Activated CD4-positive, alpha-beta memory T cell treated with anti-CD3 and anti-CD28 coated beads, Interleukin-2, amount 10 ng/mL, durations not matched to agents 7 days and 5 days (primary cell): ENCODE measurements at places on chromosomes 3 and 15. TPM values are rescaled to one million over a fixed set of nuclear protein-coding genes. Genes with fewer than 3 reads are reported as not detected.

DNA sequence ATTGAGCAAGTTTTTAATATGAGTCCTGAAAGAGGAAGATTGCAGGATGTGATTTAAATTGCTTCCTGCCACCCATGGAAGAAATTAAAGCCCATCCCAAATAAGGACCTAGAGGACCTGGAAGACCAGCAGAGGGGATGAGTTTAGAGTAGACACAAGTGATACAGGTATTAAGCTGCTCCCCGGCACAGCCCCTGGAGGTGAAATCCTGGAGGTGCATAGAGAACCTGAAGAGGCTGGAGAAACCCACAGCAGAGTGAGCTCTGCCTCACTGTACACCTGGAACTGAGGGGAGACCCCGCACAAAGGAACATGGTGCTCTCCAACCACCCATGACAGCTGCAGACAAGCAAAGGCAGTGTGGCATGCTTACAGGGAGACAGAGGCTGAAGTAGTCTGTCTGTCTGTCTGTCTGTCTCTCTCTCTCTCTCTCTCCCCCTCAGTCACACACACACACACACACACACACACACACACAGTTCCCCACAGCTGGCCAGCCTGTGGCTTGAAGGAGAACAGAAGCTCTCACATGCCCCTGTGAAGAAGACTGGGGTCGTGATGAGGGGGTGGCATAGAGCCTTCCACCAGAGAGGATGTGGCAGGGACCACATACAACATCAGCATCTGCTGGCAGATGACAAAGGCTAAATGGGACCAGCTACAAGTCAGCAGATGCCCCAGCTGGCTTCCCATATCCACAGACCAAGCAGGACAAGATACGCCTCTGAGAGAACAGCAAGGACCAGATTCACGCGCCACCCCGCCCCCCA is 38.1 kb downstream of the FSIP1 start:
- DNase-seq = no peak

DNA sequence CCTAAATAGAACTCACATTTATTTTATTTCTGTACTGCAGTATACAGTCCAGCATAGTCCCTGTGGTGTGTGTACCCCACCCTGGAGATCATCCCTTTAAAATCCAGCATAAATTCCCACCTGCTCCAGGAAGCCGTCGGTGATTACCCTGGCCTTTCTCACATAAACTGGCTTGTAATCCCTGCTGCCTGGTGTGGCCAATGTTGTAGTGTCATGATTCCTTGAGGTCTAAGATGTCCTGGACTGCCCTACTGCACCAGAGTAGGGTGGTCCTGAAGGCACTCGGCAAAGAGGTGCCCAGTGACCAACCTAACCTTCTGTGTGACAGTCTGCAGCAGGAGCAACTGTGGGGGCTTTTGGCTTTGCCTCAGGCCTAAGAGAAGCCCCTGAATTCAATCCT is 58.9 kb downstream of the ITGA11 start:
- DNase-seq = no peak

DNA sequence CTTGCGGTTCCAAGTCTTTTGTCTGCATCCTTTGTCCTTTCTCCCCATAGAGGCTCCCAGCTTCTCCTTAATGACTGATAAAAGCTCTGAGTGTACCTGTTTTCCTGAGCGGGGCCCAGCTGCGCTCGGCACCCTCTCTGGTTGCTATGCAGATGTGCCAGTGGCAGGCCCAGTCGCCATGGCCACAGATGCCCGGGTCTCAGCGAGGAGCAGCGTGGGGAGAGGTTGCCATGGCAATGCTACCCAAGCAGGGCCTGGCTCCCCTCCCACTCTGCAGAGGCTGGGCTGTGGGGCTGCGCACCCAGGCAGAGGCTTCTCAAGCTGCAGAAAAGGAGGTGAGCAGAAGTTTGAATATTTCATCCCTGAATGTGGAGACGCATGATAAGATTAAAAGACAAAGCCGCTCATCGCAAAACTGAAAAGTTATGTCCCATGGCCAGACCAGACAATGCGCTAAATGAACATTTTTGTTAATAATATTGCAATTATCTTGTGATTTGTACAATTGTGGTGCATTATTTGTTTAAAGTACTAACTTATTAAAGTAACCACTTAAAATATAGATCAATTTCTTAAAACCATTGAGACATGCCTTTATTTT is 66.1 kb downstream of the TPRA1 start:
- DNase-seq = no peak

DNA sequence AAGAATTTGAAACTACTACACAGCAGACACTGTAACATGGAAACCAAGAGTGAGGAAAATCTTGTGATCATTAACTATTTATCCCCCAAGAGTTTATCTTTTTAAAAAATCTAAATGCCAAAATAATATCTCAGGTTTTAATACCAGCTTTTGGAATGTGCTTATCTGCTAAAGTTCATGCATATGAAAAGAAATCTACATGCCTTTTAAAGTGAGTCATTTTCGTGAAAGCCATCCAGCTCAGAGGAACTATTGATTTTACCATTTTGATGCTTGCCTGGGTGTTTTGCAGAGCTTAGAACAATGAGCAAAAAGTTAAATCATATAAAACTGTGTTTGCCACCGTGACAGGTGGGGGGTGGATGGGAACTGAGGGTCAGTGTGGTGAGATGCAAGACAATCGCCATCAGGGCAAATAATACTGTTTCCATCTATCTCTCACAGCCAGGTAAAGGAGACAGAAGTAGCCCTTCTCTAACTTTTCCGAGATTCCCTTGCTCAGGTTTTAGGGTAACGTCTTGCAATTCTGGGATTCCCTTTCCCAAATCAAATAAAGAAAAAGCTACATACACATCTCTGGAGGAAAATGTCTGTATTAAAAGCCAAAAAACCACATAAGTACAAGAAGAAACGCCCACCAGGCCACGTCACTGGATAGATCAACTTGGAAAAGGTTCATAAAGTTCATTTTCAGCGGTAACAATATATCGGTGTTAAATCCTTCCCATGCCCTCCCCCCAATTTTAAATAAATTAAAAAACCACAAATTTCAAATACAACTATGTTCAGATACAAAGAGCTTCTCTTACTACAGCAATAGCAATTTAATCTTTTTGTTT is 2.0 kb downstream of the TMEM158 start:
- no peak for DNase-seq

The ZNF860 gene
- total RNA-seq = 0.13 TPM

- DNase-seq = no peak
These were observed 1292.6 kb downstream of the SI start for GRCh38 chr3:163785693-163786092.
